ENCODE measurements at places on chromosomes 12 and 14.

GRCh38 chr14:79661752-79662151, 549.6 kb downstream of the DIO2 start:
- no peak for DNase-seq

- DNase-seq = peak; percentile 57
Observed at GRCh38 chr14:90454041-90455000, 57.5 kb downstream of the CALM1 start.

GRCh38 chr14:104440297-104440956, 139.1 kb upstream of the C14orf180 start:
- DNase-seq = no peak

- DNase-seq = no peak
Observed at GRCh38 chr12:92419201-92419600, 273.6 kb upstream of the BTG1 start.

DNA sequence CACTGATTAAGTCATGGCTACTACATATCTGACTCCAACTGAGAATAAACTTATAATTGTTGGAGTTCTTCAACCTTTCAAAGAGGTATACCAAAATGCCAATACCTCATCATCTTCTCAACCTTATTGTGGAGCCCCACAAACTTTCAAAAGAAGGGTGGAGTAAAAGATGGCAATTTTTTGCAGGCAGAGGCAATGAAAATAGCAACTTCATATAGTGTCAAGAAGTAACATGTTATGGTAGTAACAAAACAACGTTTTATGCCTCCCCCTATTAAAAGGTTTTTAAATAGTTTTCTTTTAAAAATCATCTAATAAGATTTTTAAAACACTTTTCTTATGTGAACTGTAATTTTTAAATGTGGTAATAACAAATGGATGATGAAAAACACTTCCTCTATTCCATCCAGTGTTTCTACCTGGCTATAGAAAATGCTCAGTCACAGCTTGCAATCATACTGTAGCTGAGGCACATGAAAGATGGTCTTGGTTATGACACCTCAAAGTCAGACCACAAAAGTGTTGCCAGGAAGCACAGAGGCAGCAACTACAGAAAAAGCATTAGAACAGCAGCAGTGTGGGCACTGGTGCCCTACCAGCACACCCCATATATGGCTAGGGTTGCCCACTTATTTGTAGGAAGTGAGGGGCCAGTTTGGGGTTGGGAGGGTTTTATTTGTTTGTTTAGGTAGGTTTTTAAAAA, 7.0 kb downstream of the PPP1R12A start:
- no peak for DNase-seq

DNA sequence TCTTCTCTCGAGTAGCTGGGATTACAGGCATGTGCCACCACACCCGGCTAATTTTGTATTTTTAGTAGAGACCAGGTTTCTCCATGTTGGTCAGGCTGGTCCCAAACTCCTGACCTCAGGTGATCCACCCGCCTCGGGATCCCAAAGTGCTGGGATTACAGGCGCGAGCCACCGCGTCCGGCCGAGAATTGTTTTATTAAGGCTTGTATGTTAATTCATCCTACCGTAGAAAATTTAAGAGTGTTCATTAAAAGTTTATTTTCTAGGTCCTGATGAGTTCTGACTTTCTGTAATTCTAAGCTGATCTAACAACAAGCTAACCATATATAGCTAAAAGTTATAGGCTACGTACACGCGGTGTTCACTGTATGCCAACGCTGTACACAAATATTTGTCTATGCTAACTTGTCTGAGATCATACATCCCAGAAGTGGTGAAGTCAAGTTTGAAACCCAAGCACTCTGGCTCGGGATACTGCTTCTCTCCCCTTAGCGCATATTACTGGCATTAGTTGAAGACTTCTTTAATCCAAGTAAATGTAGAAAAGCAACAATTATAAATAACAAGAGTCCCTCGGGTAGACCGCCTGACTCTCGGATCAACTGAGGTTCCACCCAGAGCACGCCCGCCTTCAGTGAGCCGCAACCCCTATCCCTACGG, 570 bp upstream of the MRPS35 start:
- DNase-seq = no peak

- no peak for DNase-seq
Observed at GRCh38 chr14:68266998-68267397, 447.4 kb downstream of the RAD51B start.

- DNase-seq = no peak
Observed at GRCh38 chr12:71665090-71665463, 976 bp downstream of the THAP2 start.

DNA sequence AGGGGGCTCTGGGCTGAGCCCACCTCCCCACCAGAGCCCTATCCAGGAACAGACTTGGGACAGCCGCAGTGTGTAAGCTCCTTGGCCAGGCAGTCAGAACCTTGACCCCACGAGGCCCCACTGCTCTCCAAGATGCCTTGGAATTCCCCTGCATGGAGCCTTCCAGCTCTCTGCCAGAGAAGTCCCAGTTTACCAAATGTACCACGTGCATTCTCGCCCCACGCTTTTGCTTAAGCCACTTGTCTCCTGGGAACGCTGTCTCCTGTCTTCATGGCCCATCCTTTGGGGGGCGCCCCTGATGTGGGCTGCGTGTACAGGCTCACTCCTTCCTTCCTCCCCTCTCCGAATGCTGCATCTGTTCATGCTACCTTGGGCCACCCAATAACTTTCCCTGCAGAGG, 7.9 kb downstream of the FAIM2 start:
- peak; percentile 27 for DNase-seq

DNA sequence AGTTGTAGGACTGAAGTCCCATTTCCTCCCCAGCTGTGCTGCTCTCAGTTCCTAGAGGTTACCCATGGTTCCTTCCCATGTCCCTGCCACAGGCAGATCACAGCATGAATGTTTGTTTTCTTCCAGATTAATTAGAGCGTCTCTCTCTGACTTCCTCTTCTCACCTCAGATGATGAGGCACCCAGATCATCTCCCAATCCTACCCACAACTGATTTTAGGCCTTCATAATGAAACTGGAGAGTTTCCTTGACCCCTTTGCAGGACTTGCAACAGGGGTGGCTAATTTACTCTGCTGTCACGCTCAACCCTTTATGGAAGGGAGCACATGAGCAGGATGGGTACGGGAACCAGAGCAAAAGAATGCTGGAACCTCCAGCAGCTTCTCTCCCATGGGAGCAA, 32.1 kb upstream of the TXNRD1 start:
- no peak for DNase-seq

GRCh38 chr12:129681830-129682229, 222.0 kb downstream of the TMEM132D start:
- no peak for DNase-seq

GRCh38 chr12:49092086-49092815, 2.4 kb downstream of the DHH start:
- DNase-seq = no peak

GRCh38 chr14:79528828-79529416, 682.4 kb downstream of the DIO2 start:
- DNase-seq = no peak

- no peak for DNase-seq
Observed at GRCh38 chr12:94191811-94192210, 43.4 kb downstream of the PLXNC1 start.

DNA sequence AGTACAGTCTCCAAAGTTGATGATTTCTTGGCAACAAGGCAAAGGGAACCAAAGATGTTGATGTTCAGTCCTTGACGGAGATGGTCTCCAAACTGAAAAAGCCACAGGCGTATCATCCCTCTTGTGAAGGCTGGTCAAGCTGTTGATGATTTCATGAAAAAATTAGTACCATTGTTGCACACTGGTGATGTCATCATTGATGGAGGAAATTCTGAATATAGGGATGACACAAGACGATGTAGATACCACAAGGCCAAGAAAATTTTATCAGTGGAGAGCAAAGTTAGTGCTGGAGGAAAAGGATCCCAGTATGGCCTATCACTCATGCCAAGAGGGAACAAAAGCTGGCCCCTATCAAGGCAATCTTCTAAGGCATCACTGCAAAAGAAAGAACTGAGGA, 88.7 kb upstream of the KRR1 start:
- no peak for DNase-seq

DNA sequence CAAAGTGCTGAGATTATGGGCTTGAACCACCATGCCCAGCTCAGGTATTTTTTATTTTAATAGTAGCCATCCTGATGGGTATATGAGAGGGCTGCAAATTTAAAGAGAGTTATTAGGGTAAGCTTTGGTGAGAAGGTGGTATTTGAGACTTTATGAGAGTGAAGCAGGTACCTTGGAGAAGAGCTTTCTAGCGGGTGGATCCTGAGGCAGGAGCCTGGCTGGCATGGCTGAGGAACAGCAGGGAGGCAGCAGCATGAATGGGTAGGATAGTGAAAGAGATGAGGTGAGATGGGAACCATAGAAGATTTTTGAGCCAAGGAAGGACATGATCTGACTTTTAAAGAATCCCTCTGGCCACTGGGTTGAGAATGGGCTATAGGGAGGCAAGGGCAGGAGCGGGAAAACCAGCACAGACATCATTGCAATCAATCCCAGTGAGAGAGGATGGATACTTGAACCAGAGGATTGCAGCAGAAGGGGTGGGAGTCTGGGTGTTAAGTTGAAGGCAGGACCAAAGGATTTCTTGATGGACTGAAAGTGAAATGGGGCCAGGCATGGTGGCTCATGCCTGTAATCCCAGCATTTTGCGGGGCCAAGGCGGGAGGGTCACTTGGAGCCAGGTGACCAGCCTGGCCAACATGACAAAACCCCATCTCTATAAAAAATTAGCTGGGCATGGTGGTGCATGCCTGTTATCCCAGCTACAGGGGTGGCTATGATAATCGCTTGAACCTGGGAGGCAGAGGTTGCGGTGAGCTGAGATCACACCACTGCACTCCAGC, 5.7 kb downstream of the SVOP start:
- no peak for DNase-seq

GRCh38 chr14:92599811-92600210, 86.2 kb downstream of the RIN3 start:
- no peak for DNase-seq

GRCh38 chr12:72241552-72241951, 30.6 kb upstream of the TRHDE start:
- DNase-seq = no peak

GRCh38 chr12:89349814-89350213, 2.5 kb downstream of the DUSP6 start:
- no peak for DNase-seq

DNA sequence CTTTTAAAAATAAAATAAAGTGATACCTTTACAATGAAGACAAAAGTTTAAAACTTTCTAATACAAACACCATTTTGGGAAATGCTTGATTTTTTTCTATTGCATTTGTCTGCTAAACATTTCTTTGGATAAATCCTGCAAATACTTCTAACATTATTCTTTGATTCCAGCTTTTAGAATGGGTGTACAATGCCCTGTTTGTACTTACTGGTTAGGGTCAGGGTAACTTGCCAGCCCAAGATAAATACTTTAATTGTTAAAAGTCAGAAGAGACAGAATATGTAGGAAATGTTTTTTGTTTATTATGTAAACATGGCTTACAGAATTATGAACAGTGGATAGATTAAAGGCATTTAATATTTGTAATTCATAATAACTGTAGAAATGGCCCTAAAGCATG, 60.5 kb downstream of the WASHC4 start:
- no peak for DNase-seq

DNA sequence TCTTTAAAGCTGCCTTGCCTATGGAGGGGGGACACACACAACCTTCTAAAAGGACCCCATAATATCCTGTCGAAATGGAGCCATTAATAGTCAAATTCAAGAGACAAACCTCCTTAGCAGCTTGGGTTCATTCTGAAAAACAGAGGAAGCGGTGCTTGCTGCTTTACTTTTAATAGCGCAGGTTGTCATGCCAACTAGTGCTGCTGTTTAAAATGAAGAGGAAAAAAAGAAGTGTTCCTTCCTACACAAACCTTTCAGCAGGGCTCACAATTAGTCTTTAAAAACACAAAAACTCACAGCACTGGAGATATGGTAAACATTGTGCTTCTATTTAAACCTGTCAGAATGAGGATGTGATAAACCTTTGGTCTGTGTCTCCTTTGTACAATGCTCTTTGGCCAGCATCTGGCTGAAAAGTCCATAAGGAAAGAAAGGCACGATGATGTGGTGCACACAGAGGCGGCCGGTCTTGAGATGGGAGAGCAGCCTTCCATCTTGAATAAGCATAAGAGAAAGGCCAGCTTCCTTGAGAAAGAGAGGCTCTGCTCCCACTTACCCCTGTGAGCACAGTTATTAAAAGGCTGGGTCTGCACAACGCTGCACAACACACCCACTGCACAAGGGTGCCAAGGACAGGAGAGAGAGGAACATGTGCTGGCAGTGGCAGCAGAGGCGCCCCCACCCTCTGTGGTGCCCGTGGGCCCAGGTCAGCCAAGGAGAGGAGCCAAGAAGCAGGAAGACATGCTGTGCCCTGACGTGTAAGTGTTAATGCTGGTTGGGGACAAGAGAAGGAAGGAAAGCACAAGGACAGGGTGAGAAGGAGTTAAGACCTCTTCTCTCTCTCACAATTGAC, 144.6 kb downstream of the TTC7B start:
- DNase-seq = no peak

- DNase-seq = no peak
Observed at GRCh38 chr12:57604454-57604991, at the start of gene DTX3. Gene DTX3 (plus strand): TSS chr12:57604824. CDS start chr12:57606518, 1,694 bp downstream.

DNA sequence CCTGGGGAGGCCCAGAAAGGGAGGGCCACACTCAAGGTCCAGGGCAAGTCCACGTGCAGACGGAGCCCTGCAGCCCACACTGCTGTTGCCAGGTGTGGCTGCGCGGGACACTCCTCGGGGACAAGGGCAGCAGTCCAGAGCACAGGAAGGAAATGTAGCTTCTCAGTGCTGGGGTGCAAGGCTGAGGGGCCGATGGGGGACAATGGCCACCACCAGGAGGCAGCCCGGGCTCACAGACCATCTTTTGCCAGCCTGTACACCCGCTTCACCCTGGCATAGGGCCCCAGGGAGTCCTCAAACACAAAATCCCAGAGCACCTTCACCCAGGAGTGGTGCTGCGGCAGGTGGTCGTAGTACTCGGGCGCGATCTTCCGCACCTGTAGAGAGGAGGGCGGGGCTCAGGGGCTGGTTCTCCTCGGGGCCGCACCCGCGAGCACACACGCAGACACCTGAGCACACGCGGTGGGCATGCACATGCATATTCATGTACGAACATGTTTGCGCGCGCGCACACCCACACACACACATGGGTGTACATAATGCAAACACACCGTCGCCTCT, 12.8 kb downstream of the DEGS2 start:
- no peak for DNase-seq

DNA sequence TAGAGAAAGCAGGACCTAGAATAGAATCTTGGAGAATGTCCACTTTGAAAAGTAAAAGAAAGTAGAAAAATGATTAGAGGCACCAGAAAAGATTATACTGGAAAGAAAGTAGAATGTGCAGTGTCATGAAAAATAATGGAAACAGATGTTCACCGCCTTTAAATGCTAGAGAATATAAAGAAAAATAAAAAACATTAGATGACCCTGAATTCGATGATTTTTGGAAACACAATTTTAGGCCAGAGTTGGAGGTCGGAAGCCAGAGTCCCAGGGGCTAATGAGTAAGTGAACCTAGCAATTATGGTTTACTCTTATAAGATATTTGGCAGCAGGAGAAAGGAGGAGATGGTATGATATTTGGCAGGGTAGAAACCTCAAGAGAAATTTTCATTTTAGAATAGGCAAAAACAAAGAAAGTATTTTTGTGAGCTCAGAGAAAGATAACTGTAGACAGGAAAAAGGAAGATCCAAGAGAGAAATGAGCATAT, 37.7 kb downstream of the GYS2 start:
- DNase-seq = no peak
